ENCODE measurements at places on chromosomes 1 and 21.

- DNase-seq, result no peak
Observed at GRCh38 chr1:244881552-244882280, 17.4 kb upstream of the HNRNPU start.

DNA sequence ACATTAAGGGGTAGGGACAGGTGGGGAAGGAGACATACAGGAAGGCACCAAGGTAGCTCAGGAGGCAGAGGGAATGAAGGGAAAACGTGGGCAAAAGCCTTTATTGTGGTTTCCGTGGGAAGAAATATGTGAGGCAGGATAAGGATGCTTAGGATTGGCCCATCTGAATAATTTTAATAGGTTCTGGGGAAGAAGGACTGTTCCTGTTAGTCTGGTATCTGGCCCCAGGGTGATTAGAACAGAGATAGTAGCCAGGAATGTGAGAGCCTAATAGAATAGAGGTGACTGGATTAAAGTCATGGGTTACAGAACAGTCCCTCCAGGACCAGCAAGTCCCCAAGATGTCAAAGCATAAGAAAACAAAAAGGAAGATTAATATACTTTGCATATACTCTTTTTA is 545.2 kb upstream of the CAMK1G start:
- DNase-seq, result no peak

- DNase-seq, result no peak
Observed at GRCh38 chr1:7089497-7089896, 304.2 kb downstream of the CAMTA1 start.

DNA sequence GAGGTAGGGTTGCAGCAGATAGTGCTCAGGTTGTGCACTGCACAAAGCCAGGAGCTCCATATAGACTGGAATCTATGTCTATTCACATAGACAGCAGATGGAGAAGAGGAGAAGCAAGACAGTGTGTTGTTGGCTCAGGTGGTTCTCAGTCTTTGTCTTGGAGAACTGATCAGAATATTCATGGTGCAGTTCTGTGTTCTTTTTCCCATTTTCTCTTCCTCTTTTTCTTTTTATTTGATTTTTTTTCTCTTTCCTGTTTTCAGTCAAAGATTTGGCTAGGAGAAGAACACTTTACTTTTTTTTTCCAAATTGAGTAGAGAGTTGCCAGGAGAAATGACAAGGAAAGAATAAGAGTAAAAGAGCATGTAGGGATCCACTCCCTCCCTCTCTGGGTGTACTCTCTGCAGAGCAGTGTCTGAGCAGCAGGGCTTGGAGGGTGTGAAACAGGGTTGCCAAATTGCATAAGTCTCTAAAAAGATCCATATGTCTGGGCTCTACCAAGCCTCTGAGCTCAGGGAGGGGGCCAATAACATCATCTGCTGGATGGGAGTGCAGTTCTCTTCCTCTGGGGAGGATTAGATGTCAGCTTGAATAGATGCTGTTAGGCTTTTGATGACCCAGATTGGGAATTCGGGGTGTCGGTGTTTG is 8.7 kb upstream of the CD34 start:
- no peak for DNase-seq

- DNase-seq, result no peak
Observed at GRCh38 chr1:185419718-185420117, 102.7 kb upstream of the IVNS1ABP start.

DNA sequence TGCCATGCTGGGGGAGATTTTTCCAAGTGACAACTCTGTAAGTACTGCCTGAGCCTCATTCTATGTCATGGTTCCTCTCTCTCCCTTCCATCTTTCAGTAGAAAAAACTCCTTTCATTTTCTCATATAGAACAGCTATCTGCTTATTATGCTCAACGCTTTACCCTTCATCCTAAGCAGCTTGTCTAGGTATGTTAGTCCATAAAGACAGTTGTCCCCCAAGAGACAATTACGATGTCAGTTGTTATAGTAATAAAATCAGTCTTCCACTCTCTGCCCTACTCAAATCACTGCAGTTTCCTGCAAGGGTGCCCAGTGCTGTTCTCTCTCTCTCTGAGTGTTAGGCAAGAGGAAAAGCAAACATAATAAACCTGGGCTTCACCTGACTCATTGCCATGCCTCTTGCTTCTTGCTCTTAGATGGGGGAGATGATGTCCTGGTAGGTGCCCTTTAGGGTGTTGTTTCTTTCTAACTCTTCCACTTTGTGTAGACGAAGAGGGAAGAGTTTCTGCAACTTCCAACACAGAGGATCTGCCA is 59.4 kb downstream of the PAPPA2 start:
- no peak for DNase-seq

- DNase-seq, result peak; percentile 75
Observed at GRCh38 chr1:53625049-53625448, 113.9 kb downstream of the GLIS1 start.

DNA sequence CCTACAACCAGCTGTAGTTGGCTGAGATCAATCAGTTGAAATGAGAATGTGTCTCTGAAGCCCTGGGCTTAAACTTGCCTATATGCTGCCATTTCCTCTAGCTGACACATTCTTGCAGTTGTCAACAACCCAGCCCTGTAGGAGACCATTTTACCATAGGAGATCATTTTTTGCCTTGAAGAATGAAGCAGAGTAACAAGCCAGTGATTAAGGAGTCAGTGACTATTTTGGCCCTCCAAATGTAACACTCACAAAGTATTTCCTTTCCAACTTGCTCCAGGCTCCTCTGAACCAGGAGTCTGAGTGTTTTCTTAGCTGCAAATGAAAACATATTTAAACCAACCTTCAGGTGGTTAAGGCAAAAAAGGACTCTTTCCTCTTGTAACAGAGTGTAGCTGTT is 183.5 kb downstream of the ZZZ3 start:
- DNase-seq, result no peak

DNA sequence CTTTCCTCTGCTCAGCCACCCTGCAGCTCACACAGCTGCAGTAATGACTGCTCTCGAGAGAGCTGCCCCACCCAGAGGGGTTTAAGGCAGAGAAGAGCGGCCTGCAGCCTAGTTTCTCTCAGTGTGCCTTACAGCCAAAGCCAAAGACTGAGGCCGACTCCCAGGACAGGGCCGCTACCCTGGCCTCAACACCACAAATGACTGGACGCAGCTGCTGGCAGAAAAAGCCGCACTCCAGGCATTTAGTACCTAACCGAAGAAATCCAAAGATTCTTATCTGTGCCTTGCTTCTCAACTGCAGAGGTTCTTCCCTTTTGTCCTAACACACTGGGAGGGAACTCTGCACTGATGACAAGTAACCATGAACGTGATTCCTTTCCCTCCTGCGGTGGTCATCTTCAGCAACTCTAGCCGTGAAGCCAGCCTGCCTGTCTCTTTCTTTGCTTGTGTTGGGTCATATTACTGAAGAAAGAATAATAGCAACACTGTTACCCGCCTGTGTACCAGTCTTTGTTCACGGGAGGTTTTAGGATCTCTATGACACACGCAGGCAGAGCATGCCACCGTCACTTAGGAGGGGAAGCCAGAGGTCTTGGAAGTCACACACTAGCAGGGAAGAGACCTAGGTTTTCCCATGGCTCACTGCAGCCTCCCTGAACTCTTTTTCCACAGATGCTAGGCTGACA is 202.7 kb downstream of the RHOU start:
- no peak for DNase-seq

GRCh38 chr1:17952506-17952905 is 155.1 kb upstream of the IGSF21 start:
- no peak for DNase-seq

DNA sequence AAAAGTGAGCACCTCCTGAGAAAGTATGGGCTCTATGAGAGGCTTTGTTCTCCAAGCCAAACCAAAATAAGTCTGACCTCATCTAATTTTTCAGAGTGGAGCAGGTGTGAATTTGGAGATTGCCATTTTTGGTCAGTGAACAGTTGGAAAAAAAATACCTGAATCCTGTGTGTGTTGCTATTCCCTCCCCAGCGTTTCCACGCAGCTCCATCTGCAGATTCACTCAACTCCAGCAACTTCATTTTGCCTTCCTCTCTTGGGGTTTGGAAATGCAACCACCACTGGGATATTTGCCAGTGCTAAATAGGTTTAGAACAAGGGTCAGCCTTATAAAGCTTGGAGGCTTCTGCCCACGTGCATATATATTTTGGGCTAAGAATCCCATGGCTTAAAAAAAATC is 11.2 kb downstream of the CASQ2 start:
- no peak for DNase-seq

- peak; percentile 83 for DNase-seq
Observed at GRCh38 chr1:234676103-234676594, 66.2 kb upstream of the IRF2BP2 start.

DNA sequence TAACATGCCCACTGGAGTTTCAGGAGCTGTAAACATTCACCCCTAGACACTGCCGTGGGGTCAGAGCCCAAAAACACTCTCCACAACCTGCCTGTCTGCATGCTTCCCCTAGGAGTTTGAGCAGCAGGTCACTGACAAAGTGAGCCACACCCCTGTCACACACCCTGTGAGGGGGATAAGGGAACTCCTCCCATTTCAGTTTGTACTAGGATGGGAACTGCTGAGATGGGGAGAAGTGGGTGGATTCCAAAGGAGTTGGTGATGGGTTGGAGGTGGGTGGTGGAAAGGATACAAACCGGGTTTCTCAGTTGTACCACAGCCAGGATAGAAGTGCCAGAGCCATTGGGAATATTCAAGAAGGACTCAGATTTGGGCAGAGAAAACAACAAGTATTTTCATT is 140.2 kb downstream of the MIS18A start:
- DNase-seq, result no peak

DNA sequence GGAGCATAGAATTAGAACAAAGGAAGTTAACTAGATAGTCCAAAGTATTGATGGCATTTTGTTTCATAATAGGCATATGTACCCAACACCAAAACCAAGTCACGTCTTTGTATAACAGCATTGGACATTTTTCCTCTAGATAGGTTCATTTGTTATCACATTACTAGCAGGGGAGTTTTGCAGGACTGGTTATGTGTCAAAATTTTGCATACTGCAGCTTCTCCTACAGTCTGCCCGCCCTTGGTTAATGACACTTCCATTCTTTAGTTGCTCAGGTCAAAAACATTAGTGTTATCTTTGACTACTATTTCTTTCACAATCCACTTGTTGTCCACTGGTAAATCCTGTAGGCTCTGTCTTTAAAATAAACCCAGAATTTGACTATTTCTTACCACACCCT is 8.9 kb downstream of the CAPZA1 start:
- DNase-seq, result no peak

DNA sequence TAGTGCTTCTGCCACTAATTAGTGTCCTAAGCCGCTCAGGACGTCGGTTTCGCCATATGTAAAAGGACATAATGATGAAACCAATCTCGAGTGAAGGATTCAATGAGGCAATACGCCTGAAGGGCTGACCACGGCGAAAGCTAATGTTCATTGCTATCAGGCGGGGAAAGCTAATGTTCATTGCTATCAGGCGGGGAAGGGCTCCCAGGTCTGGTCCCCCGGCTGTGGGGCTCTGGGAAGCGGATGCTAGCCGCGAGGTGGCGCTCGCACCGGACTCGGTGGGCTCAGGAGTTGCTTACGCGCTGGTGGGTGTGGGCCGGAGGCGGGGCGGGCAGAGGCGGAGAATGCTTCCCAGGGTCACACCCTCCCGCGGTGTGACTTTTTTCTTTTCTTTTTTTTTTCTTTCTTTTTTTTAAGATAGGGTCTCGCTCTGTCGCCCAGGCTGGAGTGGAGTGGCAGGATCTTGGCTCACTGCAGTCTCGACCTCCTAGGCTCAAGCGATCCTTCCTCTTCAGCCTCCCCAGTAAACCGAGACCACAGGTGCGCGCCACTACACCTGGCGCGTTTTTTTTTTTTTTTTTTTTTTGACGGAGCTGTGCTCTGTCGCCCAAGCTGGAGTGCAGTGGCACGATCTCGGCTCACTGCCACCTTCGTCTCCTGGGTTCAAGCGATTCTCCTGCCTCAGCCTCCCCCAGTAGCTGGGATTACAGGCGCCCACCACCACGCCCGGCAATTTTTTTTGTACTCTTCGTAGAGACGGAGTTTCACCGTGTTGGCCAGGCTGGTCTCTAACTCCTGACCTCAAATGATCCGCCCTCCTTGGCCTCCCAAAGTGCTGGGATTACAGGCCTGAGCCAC is 1.1 kb upstream of the PEAR1 start:
- DNase-seq, result peak; percentile 90

DNA sequence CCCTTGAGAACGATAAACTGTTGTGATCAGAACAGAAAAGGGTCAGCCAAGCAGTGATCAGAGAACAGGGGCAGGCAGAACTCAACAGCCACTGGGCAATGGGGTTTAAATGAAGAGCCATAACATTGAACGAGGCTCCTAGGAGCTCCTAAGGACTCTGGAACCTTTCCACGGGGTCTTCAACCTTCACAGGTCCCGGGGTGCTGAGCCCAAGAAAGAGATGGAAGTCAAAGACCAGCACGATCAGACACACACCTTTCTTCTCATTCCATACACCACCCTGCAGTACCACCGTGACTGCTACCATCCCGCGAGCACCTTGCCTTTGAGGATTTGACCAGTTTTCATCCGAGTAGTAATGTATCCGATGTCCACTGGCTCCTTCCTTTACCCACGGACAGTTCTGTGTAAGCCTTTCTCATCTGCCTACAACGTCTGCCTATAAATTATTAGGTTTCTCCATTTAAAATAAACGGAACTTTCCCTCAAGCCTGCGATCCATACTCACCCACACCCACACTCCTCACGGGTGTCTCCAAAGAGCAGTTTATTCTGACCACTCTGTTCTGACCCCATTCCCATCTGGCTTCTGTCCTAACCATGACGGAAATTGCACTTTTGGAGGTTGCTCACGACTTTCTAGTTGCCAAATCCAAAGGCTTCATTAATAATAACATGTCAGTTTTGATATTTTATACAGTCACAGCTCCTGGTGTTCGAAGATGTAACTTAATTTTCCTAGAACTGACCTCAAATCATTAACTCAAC is 16.8 kb upstream of the HHAT start:
- no peak for DNase-seq

GRCh38 chr21:18049461-18049860 is 195.2 kb upstream of the CHODL start:
- no peak for DNase-seq

DNA sequence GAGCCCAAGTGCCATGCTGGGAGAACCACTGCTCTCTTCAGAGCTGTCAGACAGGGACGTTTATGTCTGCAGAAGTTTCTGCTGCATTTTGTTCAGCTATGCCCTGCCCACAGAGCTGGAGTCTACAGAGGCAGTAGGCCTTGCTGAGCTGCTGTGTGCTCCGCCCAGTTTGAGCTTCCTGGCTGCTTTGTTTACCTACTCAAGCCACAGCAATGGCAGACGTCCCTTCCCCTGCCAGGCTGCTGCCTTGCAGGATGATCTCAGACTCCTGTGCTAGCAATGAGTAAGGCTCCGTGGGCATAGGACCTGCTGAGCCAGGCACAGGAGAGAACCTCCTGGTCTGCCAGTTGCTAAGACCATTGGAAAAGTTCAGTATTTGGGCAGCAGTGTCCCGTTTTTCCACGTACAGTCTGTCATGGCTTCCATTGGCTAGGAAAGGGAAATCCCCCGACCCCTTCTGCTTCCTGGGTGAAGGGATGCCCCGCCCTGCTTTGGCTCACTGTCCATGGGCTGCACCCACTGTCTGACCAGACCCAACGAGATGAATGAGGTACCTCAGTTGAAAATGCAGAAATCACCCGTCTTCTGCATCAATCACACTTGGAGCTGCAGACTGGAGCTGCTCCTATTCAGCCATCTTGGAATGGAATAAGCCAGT is 31.9 kb downstream of the CYP4B1 start:
- DNase-seq, result no peak

Measured in right atrium auricular region (tissue), 2 donors.